ENCODE measurements at places on chromosomes 16 and 17.

DNA sequence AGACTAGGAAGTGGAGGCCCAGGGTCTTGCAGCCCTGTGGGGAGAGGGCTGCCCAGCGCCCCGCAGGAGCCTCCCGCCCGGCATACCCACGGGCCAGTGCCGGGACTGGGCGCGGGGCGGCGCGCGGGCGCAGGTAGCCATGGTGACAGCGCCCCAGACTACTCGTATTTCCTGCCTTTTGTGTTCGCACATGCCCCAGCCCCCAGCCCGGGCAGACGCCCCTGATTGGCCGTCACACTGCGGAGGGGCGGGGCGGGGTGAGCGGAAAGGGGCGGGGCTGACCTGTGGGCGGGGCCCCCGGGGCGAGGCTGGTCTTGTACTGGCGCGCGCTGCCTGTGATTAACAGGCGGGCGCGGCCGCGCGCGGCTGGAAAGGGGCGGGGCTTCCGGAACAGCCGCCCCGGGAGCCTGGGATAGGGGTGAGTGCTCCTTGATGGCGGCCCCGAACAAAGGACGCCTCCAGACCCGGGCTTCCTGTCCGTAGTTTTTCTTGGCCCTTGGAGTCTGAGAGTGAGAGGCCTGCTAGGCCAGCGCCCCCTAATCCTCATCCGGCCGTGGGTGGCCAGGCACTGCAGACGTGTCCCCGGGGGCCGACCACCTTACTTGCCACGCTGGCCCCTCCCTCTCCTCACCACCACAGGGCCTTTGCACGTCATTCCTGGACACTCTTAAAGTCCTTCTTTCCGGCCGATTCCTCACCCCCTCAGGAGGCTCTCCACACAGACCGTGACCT is 71.0 kb downstream of the RAI1 start:
- peak; percentile 96 for DNase-seq

- peak; percentile 14 for DNase-seq
Observed at GRCh38 chr16:74862743-74863244, 88.2 kb upstream of the FA2H start.

DNA sequence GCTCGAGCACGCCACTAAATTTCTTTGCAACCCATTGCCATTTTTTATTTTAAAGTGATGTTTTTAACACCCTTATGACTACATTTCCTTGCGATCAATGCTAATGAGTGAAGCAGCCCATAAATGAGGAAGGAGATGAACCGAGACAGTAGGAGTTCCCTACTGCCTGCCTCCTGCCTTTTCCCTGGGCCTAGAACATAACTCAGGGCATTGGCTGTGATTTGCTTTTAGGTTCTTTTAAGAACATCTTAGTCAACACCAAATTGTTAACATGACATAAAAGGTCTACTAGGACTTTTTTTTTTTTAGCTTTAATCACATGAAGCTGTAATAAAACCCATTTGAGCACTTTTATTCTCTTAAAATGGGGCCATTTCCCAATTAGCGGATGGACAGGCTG is 81.3 kb downstream of the MAP2K6 start:
- no peak for DNase-seq

GRCh38 chr16:76653390-76654026 is 376.3 kb downstream of the CNTNAP4 start:
- no peak for DNase-seq

- DNase-seq: no peak
Observed at GRCh38 chr17:5644065-5644464, 59.8 kb upstream of the NLRP1 start.

DNA sequence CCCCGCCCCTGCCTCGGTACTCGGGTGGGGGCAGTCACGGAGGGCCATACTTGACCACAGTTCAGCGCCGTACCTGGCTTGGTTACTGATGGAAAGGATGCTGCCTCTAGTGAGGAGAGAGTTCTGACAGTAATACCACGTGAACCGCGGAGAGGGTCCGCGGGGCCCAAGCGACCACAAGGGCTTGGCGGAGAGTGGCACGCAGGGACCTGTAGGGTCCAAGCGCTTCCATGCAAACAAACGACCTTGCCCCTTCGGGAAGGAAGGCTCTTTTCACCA is 9.2 kb downstream of the KDM6B start:
- no peak for DNase-seq

DNA sequence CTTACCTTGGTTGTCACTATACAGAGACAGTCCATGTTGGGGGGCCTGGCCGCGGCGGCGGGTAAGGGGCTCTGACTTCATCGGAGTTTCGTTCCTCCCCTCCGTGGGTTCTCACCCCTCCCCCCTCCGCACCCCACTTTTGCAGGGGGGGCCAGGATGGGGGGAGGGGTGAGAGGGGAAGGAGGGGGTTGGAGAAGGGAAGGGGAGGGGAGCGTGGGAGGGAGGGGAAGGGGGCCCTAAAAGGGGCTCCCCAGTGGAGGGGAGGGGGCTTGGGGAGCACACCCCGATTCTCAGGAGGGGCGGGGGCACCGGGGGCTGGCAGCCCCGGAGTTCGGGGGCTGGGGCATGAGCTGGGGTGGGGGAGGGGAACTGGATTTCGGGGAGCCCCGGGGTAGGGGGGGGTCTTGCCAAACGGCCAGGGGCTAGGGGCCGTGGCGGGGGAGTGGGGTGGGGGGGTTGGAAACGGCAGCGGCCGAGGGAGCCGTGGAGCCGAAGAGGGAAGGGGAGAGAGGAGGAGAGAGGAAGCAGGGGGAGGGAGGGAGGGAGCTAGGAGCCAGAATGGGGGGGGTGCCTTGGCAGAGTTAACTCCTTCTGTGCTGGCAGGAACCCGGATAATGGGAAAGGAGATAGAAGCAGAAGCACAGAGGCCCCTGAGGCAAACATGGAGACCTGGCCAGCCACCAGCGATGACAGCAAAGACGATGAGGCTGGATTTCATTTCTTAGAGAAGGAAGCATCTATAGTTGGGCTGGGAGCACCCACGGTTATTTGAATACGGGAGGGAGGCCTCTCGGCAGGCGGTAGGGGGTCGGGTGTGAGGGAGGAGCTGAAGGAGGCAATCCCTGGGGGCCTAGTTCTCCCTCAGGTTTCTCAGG is 2.3 kb downstream of the DLG4 start:
- DNase-seq: no peak

- DNase-seq: no peak
Observed at GRCh38 chr17:78351449-78352006, 8.3 kb downstream of the SOCS3 start.

DNA sequence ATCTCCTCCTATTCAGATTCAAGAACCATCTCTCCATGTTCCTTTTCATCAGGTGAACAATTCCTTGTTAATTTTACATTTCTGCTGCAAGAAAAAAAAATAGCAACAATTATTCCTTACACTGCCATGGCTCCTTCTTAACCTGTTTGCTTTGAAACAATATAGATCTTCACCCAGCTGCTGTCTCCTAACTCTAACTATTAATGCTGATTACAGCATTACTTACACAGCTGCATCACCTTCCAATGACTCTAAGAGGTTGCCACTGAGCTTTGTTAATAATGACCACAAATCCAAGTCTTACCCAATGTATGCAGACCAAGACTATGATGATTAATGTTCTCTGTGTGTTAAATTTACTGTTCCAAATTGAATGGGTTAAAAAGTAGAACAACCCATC is 541.4 kb downstream of the TOX3 start:
- no peak for DNase-seq

- DNase-seq: no peak
Observed at GRCh38 chr17:32755045-32755805, 121.7 kb downstream of the MYO1D start.

DNA sequence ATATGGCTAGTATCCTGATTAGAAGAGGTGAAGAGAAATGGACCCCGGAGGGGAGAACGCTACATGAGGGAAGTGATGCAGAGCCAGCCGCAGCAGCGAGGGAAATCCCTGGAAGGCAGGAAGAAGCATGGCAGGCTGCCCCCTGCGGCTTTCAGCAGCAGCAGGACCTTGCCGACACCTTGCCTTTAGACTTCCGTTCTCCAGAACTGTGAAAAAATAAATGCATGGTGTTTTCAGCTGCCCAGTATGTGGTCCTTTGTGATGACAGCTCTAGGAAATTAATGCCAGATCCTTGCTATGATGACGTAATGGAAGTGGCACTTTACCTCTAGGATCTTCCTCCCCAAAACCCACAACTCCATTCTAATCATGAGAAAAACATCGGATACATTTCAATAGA is 9.7 kb upstream of the ZFP1 start:
- no peak for DNase-seq

DNA sequence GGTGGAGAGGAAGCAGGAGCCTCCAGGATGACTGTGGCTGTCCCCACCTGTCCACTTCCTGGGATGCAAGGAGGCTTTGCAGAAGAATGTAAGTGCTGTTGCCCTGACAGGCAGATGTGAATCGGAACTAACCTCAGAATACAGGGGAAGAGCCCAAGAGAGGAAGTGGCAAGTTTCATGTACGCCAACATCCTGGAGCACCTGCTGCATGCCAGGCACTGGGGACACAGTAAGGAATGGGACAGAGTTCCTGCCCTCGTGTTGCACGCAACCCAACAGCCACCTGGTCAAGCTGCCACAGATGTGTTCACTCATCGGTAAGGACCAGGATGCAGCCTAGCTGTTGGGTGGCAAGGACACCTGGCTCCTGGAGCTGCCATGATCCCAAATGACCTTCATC is 98.6 kb upstream of the RPL38 start:
- DNase-seq: no peak

DNA sequence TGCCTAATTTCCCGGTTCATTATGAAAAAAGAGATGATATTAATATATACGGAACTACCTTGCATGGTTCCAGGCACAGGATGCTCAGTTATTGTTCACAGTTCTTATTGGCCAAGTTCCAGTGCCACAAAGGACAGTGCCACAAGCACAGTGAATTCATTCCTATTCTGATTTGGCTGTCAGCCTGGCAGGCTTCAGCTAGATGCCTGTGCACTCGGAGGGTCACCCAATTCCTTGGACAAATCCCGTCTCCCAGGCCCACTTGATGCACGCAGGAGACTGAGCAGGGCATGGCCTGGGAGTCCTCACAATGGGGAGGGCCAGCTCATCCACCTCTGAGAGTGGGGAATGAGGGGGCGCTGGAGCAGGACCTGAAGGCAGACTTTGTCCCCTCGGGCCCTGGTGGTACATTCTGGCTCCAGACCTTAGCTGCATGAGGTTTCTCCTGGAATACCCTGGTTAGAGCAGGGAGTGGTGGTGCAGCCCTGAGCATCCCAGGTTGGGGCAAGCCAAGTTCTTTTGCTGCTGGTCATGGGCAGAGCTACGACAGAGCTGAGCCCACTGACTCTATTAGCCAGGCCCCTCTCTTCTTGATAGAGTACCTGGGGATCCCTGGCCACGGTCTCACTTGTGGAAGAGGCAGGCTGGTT is 41.4 kb downstream of the MIS12 start:
- no peak for DNase-seq

- no peak for DNase-seq
Observed at GRCh38 chr16:71943887-71944286, 48.6 kb downstream of the IST1 start.
